ENCODE measurements at places on chromosomes 7 and 10. TPM values are rescaled to one million over a fixed set of nuclear protein-coding genes. Genes with fewer than 3 reads are reported as not detected.

The SOSTDC1 gene
- not detected for total RNA-seq

The FAM131B gene
- total RNA-seq = 1.5 TPM

The FOXL3 gene
- total RNA-seq = not detected

The DKK1 gene
- total RNA-seq = 13.5 TPM

The PHYH gene
- total RNA-seq = 54.7 TPM

The ZPBP gene
- not detected for total RNA-seq

The SLC29A4 gene
- total RNA-seq = 4.4 TPM

The MRC1 gene
- 0.05 TPM for total RNA-seq

The ZKSCAN5 gene
- total RNA-seq = 18.5 TPM

The PTF1A gene
- not detected for total RNA-seq

The TMEM270 gene
- not detected for total RNA-seq

The LIPM gene
- not detected for total RNA-seq

The NOLC1 gene
- total RNA-seq = 75.6 TPM

The ZNF736 gene
- total RNA-seq = 7.6 TPM

The PTN gene
- 0.67 TPM for total RNA-seq

The HOXA5 gene
- 8.8 TPM for total RNA-seq

The LIPJ gene
- not detected for total RNA-seq

The CYP2C19 gene
- 0.08 TPM for total RNA-seq
